Activated naive CD4-positive, alpha-beta T cell treated with anti-CD3 and anti-CD28 coated beads, Interleukin-2, amount 10 ng/mL, durations not matched to agents 7 days and 5 days (primary cell): ENCODE measurements at places on chromosomes 11 and 22.
A peak's percentile ranks its signal among the peaks of the same experiment; 100 is the strongest.

GRCh38 chr11:121318848-121319834 is 26.6 kb downstream of the SC5D start:
- peak; percentile 46 for DNase-seq

DNA sequence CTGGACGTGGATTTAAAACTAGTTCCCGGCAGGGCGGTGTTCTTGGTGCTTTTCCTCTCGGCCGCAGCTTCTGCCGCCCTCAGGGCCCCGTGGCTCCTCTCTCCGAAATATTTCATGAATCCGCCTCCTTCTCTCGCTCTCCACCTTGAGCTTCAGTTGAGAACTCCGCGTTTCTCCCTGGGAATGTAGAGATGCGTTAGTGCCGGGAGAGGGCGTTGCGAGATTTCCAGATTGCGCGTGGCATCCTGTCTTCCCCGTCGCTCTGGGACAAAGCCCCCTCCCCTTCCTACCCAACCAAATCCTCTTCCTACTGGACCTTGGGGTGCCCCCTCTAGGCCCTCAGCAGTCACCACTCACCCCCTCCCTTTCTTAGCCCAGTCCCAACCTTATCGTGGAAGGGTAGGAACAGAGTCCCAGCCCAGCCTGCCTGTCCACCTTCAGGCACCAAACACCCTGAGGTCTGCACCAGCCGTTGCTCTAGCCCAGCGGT is 15.5 kb upstream of the RAC2 start:
- DNase-seq = peak; percentile 46

DNA sequence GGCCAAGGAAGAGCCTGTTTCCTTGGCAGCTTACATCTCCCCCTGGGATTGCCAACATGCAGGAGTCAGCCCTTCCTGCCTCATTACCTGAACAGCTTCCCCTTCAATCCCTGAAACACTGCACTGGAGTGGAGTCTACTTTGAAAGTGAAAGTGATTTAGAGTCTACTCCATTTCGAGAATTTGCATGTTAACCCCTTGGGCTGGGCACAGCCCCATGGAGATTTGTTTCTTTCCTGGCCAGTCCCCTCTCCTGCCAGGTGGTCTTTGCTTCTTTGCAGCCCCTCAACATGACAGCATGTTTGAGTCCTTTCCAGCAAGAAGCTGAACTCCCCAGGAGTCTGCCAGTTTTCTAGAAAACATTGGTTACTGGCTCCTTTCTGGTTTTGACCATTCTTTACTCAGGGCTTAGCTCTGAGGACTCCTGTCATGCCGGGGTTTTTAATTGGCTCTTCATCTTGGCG is 59.9 kb downstream of the TRAF6 start:
- DNase-seq = no peak

DNA sequence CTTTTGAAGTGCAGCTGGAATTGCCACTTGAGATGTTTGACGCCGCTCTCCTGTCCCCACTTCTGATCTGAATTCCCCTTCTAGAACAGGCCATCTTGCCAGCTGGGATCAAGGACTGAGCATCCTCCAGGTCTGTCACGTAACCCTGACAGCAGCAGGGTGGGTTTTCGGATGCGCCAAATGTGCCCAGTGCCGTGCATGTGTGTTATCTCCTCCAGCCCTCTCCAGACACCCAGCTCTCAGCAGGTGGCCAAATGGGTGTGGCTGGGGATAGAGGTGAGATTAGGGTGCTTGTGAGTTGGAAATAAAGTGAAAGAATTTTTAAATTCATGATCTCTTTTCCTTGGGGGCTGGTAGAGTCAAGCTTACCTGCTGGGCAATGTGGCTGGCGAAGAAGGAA is 3.3 kb downstream of the OSBP2 start:
- no peak for DNase-seq

DNA sequence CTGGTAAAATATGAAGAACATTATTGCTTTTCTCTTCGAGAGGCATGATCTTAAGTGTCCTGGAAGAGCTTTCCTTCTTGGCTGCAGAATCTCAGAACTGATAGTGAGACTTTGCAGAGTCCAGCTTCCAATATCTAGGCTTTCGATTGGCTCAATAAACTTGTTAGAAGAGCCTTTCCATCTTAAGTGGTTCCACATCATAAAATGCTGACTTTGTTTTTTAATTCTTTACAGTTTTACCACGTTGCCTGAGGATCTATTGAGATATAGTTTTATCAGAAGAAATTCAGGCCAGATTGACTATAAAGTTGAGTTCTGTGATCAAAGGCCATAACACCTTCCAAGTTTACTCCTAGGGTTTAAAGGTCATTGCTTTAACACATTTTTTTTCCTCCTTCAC is 15.6 kb upstream of the DNAJB7 start:
- DNase-seq = no peak
